ENCODE measurements at places on chromosomes 5 and 9.

- no peak for DNase-seq
Observed at GRCh38 chr9:2340046-2340760, 281.4 kb upstream of the VLDLR start.

GRCh38 chr5:124686239-124687004 is 60.0 kb downstream of the ZNF608 start:
- DNase-seq = no peak

GRCh38 chr9:136787690-136788400 is 3.3 kb upstream of the TMEM141 start:
- DNase-seq = peak; percentile 87

GRCh38 chr5:35319333-35320002 is 89.2 kb upstream of the PRLR start:
- DNase-seq = peak; percentile 79

- no peak for DNase-seq
Observed at GRCh38 chr9:90432951-90433350, 209.7 kb downstream of the DIRAS2 start.

GRCh38 chr9:8816361-8816760 is 1016.8 kb upstream of the DMAC1 start:
- DNase-seq = no peak

- DNase-seq = no peak
Observed at GRCh38 chr9:109074236-109074889, 45.4 kb downstream of the TMEM245 start.

DNA sequence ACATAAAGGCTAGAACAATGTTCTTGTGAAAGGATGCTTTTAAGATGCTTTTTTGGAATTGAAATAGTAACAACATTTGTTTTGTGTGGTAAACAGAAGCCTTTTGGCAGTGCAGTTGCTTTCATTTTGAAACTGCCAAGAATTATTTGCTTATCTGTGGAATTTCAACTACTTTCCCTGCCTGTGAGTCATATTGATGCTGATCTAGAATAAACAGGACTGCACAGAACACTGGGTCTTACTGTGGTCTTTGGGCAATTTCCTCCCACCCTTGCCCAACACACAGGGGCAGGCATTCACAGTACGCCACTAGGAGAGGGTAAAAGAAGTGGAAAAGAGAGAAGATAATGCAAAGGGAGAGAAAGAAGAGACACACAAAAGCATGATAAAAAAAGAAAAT is 483.7 kb downstream of the ELAVL2 start:
- no peak for DNase-seq

- DNase-seq = no peak
Observed at GRCh38 chr5:126253406-126253805, 169.8 kb upstream of the GRAMD2B start.

DNA sequence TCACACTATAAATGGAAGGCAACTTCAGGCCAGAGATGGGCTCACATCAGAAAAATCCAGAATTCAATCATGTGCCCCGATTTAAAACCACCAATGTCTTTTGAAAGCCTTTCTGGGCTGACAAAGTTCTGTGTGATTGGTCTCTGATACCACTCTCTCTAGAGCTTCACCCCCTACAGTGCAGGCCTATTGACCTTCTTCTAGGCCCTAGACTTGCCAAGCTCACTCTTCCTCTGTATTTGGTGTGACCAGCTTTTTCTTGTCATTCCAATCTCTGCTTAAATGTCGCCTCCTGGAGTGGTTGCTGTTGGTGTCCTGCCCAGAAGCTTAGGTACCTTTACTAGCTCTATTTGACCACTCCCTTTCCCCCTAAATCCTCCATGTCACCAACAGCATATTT is 78.7 kb downstream of the GCNT4 start:
- DNase-seq = no peak

All from NAMALWA (cell line).